ENCODE measurements at places on chromosomes 7 and 10.

- DNase-seq = no peak
Observed at GRCh38 chr10:3136763-3137611, 35.6 kb downstream of the PITRM1 start.

- DNase-seq = no peak
Observed at GRCh38 chr7:91251877-91252276, 12.4 kb upstream of the FZD1 start.

- DNase-seq = no peak
Observed at GRCh38 chr7:157544980-157545680, 208.3 kb downstream of the DNAJB6 start.

GRCh38 chr7:82091126-82091684, 321.4 kb upstream of the HGF start:
- DNase-seq = no peak

DNA sequence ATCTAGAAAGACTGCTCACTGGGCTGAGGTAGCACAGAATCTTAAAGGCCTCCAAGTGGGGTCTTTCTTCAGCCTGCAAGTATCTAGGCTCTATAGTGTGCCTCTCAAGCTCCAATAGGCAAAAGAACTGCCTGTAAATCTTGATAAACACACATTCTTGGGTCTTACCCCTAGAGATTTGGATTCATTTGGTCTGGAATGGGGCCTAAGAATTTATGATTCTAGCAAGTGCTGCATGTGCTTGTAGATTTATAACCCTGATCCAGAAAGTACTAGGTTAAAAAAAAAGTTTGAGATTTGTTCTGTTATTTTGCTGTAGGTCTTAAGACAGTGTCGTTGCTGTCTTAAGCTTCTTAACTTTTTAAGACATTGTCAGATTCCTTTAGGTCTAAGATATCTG, 74.1 kb downstream of the RALA start:
- no peak for DNase-seq

DNA sequence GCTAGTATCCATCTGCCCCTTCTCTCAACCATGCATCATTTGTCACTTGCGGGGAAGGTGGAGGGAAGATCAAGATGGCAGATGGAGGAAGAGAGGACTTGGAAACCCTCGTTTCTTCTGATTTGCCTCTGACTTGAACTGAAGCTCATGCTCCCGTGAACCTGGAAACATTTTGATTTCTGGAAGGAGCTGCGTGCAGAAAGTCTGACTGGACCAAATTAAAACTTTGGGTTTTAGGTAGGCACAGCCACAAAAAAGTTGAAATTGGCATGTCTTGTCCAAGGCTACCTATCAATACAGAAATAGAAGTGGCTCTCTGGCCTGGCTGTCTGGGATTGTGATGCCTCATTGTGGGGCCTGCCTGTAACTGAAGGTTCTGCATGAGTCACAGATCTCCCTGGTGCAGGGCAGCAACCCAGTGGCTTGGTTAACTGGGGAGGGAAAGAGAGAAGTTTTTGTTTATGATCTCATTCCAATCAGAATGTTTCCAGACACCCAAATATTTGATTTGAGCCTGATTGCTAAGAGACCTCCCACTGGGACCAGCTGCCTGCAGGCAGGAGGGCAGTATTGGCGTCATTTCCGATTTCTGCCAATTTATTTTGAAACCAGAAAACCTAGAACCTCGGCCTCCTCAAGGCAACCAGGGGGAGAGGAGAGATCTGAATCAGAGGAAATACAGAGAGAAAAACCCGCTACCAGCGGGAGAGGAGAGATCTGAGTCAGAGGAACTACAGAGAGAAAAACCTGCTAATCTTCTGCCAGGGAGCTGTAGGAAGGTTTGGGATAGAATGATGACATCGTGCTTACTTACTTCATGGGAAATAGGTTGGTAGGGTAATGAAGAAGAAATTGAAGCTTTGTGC, 363.6 kb downstream of the ANKRD30A start:
- no peak for DNase-seq

GRCh38 chr7:119408596-119408995, 864.4 kb upstream of the KCND2 start:
- no peak for DNase-seq

- no peak for DNase-seq
Observed at GRCh38 chr7:159095979-159096411, 48.7 kb downstream of the VIPR2 start.

DNA sequence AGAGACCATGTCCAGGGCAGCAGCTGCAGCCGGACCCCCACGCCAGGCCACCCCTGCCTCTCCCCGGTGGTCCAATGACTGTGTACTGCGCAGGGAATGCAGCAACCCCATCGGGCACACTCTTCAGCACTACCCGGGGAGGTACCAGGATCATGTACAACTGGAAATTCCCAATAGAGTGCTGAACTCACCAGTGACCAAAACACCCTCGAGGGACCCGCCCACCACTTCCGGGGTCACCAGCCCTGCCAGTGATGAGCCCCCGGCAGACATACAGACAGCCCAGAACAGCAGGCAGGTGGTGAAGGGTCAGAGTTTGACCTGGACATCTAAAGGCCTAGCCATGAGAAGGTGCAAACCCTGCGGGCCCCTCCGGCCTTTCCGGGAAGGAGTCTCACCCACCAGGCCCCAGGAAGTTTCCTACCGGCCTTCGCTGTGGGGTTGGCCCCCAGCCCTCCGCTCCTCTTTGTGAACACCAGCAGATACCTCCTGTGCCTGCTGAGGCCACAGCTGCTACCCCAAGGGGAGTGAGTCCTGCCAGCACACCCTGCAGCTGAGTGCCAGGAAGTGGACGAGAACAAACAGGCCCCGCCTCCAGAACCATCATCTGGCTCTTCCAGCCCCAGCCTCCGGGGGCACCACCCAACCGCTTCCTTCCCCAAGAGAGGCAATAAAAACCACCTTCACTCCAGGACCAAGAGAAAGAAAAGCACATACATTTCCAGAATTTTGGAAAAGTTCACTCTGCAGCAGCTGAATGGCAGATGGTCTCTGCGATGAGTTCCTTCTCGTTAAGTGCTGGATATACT, 5.0 kb upstream of the ANKRD61 start:
- peak; percentile 40 for DNase-seq

DNA sequence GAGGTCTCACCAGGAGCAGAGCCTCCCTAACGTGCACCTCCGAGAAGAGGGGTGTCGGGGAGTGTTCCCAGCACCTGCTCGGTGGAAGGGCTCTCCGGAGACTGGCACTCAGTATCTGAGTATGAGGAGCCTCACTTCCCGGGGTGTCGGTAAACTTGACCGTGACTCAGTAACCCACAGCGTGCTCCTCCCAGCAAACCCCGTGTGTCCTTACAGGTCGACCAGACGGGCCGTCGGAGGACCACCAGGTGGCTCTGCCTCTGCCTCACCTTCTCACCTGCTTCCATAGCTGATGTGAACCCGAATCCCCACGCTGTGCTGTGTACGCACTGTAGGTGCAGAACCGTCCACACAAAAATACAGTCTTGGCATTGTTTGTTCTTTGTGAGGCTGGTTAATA, 29.0 kb upstream of the KNDC1 start:
- no peak for DNase-seq

DNA sequence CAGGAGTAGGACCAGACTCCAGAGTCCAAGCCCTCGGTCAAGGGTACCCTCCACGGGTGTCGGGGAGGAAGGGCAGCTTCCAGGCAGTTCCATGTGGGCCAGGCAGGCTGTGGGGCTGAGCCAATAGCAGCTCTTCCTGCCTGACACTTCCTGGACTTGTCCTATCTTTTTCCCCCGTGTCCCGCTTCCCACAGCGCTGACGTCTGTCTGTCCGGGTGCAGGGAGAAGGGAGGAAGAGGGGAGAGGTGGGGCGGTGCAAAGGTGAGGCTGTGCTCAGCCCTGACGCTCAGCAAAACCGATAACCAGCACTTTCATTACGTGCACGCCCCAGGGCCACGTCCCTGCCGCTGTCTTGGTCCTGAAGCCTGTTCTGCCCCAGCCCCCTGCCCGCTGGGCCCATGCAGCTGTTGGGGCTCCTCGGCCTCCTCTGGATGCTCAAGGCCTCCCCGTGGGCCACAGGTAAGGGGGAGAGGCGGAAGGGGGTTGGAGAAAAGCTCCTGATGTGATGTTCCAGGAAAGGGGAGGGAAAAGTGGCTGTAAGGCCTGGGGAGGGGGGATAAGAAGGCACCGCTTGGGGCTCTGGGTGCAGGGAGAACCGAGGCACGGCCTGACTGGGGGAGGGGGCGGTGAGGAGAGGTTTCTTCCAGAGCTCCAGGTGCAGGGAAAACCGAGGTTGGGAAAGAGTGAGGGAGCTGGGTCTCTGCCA, at the start of gene MUC3A:
MUC3A (plus strand) TSS at position 308 of the 706 bp plus-strand sequence; CDS start at position 399, 91 bp downstream.
- no peak for DNase-seq

DNA sequence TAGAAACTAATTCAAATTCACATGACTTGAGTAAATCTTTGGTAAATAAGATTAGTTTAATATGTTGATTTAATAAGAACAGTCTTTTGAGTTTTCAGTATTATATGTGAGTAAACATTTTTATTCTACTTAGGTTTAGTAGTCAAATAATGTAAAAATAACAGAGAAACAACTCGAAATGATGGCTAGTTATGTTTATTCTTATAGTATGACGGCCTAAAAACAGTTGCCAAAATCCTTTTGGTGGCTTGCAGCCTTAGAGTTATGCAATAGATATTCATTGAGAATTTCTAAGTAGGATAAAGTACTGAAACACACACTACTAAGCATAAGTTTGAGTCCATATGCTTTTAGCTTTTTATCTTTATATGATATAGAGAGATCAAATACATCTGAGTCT, 184.8 kb downstream of the GNAI1 start:
- no peak for DNase-seq

GRCh38 chr10:89390476-89391225, 1.8 kb upstream of the IFIT1 start:
- no peak for DNase-seq

DNA sequence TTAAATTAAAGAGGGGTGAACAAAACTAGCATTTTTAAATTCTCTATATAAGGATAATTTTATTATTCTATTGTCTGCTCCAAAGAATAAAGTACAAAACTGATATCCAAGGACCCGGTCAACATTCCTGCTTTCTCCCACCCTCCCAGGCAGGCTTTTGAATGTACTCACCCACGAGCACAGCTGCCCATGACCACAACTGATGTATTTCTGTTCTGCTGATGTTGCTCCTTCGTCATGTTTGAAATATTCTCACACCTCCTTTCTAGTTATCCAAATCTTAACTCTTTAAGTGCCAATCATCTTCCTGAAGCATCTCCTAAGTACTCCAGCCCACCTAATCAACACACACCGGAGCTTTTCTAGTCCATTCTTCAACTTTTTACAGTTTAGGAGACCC, 46.7 kb downstream of the CALD1 start:
- no peak for DNase-seq

GRCh38 chr7:91034459-91035368, 229.5 kb upstream of the FZD1 start:
- no peak for DNase-seq

GRCh38 chr10:48282829-48283228, 8.3 kb upstream of the FRMPD2 start:
- DNase-seq = no peak

- no peak for DNase-seq
Observed at GRCh38 chr10:119039161-119039560, 9.6 kb downstream of the NANOS1 start.

DNA sequence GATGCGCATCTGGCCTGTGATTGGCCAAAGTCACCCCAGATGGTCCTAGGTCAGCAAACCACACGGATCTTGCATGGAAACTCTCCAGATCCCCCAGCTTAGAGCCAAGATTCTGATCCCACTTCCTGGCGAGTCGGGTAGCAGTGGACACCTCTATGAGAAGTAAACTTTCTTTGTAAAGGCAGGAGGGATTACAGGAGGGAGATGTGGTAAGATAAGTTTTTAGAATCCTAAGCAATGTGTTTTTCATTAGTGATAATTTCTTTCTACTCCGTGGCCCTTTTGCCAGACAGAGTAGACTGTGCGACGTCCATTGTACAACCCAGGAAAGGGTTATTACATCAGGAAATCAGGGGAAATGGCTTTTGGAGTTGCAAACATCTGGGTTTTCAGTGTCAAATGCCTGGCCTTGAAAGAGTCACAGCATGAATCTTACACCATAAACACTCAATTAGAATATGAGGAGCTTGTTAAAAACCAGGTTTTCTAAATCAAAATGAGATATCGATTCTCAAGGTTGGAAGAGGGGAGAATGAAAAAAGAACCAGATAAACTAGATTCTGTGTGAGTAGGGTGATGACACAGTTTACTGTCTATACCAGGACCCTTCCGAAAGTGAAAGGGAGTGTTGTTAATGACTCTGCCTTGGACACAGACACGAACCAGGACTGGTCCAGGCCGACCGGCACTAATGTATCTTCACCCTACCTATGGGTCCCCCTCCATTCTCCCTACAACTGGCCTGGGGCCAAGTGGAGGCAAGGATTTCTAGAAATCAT, 61.9 kb upstream of the WAC start:
- no peak for DNase-seq

DNA sequence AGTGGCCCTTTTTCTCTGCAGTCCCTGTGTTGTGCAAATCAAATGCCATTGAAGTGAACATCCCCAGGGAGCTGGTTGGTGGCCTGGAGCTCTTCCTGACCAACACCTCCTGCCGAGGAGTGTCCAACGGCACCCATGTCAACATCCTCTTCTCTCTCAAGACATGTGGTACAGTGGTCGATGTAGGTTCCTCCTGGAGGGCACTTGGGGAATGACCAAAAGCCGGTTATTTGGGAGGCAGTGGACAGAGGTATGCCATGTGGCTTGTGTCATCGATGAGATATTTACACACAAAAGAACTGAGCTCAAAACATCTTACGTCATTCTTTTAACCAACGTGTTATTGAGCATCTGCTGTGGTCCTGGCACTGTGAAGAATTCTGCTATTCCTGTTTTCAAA, 19.7 kb downstream of the OIT3 start:
- no peak for DNase-seq

DNA sequence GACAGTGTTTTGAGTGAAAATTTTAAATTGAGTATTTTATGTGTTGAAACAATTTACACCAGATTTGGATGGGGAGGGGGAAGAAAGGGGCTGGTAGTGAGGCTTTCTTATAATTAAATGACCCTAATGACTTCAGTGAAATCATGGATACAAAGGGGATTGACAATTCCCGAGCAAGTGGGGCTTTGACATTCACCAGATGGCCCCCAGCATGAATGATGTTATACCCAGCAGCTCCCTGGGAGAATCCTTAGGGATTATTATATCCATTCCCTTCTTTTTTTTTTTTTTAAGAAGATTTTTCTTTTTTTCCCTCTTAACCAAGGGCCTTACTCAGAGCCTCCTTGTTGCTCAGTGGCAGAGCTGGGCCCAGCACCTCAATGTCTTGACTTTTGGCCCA, 17.9 kb downstream of the PLPP4 start:
- DNase-seq = no peak

Data from activated CD8-positive, alpha-beta memory T cell treated with anti-CD3 and anti-CD28 coated beads for 1 hour (primary cell).